ENCODE measurements at places on chromosomes 5 and 9.

DNA sequence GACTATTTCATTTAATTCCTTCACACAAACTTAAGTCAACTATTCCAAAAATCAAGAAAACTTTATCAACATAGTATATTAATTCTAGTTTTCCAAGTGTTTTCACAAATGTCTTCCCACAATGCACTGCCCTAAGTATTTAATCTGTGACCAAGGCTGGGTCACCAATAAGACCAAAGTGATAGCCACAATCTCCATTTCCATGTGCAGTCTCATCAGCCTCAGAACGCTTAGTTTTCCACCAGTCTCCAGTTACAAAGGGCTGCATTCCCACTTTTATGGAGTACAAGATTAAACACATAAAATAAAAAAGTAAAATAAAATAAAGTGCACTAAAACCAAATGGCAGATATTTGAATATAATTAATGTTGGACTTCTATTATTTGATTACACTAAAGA is 371.6 kb upstream of the CCNH start:
- no peak for DNase-seq

DNA sequence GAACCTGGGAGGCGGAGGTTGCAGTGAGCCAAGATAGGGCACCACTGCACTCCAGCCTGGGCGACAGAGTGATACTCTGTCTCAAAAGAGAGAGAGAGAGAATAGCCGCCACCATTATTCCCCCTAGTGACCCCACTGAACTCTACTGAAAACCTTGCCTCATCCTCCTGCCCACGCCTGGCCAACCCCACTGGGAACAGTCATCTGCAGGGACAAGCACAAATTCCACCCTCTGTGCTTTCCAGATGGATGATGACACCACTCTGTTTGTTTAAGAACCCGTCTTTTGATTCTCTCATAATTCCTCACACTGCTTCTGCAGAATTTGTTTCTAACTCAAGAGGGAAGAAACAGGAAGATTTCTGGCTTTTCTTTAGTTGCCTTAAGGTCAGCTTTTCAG is 12.2 kb downstream of the BHMT2 start:
- DNase-seq, result no peak

GRCh38 chr9:135249191-135249590 is 161.7 kb downstream of the OLFM1 start:
- no peak for DNase-seq

GRCh38 chr9:82475584-82476301 is 487.2 kb downstream of the SPATA31D1 start:
- no peak for DNase-seq

DNA sequence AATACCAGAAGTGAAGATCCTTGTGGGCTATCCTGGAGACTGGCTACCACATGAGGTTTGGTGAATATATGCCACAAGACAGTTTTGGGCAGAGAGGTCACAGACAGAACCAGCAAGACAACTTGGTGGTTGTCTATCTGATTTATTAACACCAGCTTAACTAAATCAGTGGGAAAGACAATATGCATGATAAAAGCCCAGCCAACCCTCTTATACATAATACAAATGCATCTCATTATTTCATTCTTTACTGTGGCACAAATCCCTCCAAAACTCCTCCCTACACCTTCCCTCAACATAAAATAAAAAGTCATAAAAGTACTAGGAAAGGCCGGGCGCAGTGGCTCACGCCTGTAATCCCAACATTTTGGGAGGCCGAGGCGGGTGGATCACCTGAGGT is 8.1 kb downstream of the HINT1 start:
- DNase-seq, result no peak

DNA sequence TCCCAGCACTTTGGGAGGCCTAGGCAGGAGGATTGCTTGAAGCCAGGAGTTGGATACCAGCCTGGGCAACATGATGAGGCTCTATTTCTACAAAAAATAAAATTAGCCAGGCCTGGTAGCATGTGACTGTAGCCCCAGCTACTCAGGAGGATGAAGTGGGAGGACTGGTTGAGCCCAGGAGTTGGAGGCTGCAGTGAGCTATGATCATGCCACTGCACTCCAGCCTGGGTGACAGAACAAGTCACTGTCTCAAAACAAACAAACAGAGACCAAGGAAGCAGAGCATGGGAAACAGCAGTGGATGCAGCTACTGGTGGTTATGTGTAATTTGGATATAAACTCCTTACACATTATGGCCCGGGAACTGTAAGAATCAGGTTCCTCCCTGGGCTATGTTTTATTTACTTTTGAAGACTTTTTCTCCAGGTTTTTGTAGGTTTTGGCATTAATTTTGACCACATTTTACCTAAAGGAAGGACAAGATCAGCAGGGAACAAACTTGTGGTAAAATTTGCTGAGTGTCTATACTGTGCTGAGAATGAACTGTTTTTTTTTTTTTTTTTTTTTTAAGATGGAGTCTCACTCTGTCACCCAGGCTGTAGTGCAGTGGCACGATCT is 8.3 kb downstream of the KIF2A start:
- no peak for DNase-seq

DNA sequence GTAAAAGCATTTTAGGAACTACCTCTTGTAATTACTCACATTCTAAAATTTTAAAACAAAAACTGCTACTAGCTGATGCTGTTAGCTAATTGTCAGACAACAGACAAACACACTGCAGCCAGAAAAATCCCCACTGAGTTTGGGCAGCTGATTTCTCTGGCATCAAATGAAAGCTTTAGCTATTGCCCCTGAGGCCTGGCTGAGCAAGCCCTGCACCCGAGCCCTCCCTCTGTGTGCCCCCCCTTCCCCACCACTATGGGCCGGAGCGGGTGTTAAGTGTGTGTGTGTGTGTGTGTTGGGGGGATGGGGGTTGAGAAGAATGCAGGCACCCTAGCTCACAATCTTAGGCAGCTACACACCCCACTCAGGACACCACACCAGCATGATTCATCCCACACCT is 2.4 kb downstream of the NEUROG1 start:
- no peak for DNase-seq

GRCh38 chr9:127550282-127550681 is 61.8 kb upstream of the STXBP1 start:
- DNase-seq, result no peak

GRCh38 chr9:133088756-133089155 is 27.0 kb downstream of the CEL start:
- DNase-seq, result no peak

DNA sequence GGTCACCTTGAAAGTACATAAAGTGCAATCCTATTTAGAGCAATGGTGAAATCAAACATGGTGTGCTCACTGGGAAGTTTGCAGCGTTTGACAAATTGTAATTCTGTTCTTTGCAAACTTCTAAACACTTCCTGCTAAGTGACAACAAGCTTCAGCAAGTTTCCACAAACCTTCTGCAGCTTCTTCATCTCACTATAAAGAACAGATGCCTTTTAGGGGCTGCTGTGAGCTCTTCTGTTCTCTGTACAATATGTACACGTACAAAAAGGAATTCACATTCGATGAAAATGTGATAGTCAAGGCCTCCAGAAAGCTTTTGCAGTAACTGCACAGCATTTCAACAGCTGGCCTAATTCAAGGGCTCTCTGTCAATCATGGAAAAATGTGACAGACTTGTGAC is 543.1 kb downstream of the CETN3 start:
- no peak for DNase-seq

DNA sequence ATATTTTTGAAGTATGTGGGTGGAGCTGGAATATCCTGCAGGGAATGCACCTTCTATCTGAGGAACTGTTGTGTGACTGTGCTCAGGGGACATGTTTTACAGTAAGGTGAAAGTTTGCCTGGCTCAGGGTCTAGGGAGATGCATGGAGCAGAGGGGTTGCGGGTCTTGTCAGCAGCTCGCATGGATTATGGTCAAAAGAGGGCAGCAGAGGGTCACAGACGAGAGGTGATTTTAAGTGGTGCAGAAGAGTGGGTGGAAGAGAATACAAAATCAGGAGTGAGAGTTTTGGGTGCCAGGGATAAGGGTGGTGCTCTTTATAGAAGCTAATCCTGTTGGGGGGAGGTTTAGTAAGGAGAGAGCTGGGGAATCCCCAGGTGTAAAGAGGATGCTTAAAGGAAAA is 53.5 kb upstream of the GRIN3A start:
- DNase-seq, result no peak

DNA sequence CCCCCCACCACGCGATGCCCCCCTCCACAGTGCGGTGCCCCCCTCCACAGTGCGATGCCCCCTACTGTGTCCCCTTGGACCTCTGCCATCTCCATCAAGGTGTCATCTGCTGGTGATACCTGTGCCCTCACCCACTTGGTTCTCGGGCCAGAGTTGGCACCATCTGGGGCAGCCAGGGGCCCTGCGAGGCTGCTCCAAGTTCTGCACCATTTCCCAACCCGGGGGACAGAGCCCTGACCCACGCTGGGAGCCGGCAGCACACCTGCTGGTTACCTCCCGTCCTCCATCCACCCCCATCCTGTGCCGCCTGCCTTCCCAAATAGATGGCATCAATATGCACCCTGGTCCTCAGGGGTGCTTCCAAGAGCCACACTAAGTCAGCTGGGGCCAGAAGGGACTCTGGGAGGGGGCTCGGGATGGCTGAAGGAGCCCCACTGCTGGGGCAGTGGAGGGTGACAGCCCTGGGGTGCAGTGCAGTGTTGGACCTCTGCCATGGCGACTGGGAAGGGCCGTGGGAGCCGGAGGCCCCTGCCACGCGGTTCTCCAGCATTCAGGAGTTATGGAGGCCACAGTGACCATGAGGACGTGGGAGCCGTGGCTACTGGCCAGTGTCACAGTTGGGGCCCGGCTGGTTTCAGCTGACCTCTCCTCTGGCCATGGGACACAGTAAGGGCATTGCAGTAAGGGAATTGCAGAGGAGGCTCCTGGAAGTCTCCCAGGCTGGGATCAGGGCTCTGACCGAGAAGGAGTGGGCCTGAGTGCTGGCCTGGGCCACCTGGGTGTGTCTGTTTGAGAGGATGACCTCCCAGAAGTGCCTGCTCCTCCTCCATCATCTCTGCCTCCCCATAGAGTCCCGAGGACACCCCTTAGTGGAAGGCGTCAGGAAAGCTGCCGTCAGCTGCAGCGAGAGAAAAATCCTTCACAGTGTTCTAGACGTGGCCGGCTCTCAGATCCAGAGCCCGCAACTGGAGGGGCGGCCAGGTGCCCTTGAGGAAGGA is 44.2 kb upstream of the NOTCH1 start:
- DNase-seq, result no peak

GRCh38 chr5:129094087-129094923 is at the start of gene ISOC1:
Gene ISOC1, plus strand, starts transcription at chr5:129094749. Its CDS starts 18 bp downstream, at chr5:129094767.
- DNase-seq, result peak; percentile 86

DNA sequence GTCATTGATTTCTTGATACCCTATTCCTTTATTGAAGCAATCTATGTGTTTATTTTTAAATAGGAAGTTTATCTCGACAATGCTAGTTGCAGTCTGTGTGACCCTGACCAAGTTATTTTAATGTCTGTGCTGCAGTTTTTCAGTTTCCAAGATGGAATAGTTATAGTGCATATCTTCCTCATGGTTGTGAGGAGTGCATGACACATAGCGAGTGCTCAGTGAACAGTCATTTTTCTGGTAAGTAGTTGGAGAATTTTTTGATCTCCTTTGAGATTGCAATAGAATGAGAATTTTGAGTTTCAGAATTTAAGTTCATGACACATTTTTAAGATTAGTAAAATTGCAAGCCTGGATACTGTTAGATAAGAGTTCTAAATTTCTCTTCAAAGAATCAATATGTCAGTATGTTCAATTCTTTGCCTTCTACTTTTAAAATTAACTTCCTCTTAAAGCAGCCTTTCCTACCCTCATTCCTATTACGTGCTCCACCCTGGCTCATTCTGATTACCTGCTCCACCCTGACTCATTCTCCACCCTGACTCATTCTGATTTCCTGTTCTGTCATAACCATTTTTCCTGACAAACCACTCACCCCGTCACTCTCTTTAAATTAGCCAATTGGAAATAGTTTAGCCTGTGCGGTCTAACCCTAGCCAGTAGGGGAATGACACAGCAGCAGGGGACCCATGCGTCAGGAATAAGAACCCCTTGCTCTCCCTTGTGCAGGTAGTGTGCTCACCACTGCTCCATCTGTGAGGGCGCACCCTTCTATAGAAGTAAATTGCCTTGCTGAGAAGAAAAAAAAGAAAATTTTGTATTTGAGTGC is 30.7 kb downstream of the SPIN1 start:
- no peak for DNase-seq

DNA sequence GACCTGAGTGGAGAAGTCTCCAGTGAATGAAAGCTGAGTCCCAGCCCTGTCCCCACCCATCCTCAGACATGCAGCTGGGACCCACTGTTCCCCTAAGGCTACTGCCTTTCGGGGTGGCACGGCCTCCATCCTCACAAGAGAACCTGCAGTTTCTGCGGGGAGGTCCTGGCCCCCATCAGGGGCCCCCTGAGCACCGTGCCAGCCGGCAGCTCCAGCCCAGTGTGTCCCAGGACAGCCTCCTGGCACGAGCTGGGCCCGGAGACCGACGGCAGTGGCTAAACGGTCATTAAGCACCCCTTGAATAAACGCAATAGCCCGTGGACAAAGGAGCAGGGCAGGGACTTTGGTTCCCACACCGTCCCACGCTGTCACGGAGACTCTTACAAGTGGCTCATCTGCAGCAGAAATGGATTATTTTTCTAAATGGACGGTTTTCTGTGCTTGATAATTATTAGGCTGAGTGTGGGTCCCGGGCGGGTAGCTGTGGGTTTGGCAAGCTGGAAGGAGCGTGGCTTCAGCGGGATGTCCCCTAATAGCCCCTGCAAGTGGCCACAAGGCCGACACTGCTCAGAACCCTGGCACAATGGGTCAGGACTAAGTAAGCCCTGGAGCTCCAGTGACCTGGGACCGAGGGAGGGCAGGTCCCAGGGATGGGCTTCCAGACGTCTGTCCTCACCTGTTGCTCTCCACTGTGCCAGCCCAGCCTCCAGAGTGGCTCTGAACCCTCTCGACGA is 17.4 kb downstream of the FAM78A start:
- DNase-seq, result no peak

DNA sequence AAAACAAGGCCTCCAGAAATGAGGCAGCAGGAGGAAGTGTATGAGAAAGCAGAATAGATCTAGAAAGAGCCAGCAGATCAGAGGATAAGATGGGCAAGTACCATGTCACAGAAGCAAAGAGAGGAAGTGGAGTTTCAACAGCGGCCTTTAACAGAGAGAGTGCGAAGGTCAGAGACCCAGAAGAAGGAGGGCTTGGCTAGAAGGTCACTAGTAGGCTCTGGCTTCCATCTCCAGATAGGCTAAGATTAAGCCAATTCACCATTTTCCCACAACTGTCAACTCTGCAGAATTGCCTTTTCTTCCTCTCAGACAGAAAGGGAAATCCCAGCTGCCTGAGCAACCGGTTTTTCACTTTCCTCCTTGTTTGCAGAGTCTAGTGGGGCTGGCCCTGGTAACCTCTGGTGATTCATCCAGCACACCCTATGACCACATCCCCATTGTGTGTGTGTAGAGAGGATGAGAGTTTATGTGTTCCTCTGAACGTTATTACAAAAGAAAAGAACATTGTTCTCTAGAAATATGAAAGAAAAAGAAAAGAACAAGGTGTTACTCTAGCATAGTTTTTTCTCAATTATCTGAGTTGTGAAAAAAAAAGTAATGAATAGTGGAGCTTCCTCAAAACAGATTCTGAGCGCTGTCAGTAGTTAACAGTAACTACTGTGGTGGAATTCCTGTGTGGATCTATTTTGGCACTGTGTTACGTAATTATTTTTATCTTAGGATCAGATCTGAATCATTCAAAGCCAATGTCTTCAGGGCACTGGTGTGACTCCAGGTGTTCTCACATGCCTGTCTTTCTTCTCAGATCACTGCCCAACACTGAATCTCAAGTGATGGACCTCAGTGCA is 220.4 kb downstream of the ARRDC3 start:
- peak; percentile 39 for DNase-seq

- no peak for DNase-seq
Measured at GRCh38 chr9:137731947-137732813, 113.4 kb downstream of the EHMT1 start.

Data from stimulated activated CD8-positive, alpha-beta memory T cell treated with anti-CD3 and anti-CD28 coated beads, Interleukin-4, amount 100 ng/mL, for 4 hours (primary cell).